ENCODE measurements at places on chromosomes 12 and 14. TPM values are rescaled to one million over a fixed set of nuclear protein-coding genes. Genes with fewer than 3 reads are reported as not detected.
A peak's percentile ranks its signal among the peaks of the same experiment; 100 is the strongest.

DNA sequence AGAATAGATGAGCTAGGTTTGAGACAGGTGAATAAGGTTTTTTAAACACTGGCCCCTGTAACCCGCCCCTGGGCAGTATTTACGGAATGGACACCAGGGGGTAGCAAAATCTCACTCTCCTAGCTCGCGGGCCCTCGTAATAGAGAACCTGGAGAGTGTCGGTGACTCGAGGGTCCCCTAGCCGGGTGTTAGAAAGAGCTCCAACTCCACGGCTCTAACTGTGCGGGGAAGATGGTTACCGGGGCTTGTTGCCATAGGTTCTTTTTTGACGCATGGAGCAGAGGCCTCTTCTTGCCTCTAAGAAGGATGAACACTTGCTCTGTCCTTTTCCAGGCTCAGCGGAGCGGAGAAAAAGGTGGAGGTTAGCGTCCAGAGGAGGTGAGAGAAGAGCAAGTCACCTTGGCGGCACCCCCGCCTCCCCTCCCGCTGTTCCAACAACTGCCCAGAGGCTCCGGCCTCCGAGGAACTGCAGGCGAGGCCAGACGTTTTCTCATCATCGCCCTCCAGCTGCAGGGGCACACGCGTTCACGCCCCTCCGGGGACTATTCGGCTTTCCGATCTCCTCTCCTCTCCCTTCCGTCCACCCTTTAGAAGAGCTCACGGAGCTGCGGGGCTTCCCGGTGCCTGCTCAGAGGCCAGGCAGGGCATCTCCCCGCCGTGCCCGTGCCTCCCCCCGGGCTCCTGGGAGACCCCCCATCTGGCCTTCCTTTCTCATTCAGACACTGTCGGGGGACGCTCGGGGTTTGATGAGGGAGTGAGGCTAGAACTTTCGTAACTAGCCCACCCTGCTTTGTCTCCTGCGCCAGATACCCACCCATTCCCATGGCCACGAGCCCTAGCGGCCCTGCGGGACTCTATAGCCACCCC lies 1.4 kb upstream of the ARHGEF40 start:
- ATAC-seq: peak; percentile 34

- no peak for ATAC-seq
Observed at GRCh38 chr14:68034896-68035295, 215.3 kb downstream of the RAD51B start.

DNA sequence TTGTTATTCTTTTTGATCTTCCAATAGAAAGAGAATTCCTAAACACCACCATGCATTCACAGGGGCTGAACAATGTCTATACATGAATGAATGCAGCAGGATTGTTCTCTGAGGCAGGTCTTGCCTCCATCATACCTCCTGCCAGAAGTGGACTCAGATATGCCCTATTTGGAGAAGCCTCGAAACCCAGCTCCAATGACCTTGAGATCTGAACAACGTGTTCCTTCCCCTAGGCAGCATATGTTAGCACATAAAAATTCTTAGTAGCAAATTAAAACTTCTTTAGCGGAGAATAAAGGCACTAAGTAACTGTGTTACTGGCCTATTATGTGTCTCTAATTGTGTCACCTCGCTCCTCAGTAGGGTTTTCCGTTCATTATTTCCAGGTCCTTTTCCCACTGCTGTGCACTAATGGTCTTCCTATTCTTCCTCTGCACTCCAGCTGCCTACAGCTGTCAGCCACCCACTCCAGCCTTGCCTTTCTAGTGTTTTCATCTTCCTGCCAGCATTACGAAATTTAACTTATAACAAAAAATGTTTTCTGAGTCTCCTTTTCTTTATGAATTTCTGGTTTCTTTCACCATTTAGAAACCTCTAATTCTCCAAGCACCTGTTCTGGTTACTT lies 62.6 kb upstream of the IGF1 start:
- no peak for ATAC-seq

GRCh38 chr14:50092006-50092555 lies 24.3 kb downstream of the VCPKMT start:
- ATAC-seq: peak; percentile 23

DNA sequence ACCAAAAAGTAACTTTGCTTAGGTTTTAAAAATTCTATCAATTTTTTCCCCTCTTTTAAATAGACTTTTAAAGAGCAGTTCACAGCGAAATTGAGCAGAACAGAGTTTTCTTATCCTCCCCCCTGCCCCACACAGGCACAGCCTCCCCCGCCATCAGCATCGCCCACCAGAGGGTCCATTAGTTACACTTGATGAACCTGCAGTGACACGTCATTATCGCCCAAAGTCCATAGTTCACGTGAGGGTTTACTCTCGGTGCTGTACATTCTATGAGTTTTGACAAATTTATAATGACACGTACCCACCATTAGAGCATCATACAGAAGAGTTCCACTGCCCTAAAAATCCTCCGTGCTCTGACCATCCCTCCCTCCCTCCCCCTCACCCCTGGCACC lies 58.4 kb downstream of the FZD10 start:
- ATAC-seq: no peak

- ATAC-seq: no peak
Observed at GRCh38 chr12:111120578-111120977, 200.2 kb upstream of the MYL2 start.

Gene CHURC1
- 38.6 TPM for total RNA-seq

Gene NOXRED1
- total RNA-seq: not detected

Gene ARMH4
- 0.72 TPM for total RNA-seq

Gene BCL2L14
- total RNA-seq: 0.24 TPM

Gene CCDC177
- total RNA-seq: not detected
